ENCODE measurements at places on chromosomes 2 and 18.

DNA sequence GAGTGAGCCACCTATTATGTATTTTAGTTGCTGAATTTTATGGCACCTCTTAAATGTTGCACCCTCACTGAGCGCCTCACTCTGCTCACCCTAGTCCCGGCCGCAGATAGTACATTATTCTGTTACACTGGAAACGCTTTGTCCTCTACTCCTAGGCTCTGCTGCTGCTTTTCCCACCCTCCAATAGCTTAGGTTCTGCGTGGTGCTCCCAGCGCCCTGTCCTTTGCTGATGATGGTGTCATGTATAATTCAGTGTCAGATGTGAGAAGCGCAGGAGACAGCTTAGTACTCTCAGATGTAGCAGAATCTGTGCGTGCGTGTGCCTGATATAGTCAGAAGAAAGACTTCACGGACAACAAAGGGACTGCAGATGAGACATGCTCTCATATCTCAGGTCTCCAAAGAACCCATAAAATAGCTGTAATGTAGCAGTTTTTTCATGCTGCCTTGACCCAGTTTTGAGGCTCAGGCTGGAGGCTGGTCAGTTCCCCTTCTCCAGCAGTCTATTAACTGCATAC, 1.4 kb upstream of the REEP1 start:
- DNase-seq = no peak

DNA sequence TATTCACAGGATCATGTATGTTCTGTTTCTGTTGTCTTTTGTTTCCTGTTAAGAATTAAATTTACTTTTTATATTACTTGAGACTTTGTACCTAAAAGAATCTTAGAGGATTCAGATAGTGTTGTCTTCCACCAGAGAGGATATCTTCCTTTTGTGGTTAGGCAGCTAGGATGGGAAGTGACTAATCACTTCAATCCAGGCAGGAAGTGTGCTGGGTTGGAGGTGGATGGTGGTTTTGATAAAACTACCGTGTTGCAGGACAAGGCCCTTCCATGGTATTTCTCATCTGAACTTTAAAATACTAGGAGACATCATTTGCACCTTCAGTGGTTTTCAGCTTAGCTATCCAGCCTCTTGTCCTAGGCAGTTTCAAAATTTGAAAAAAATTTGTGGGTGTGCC, 728.6 kb upstream of the CDH2 start:
- DNase-seq = no peak

GRCh38 chr2:172467382-172467781, 40.0 kb downstream of the ITGA6 start:
- DNase-seq = no peak

DNA sequence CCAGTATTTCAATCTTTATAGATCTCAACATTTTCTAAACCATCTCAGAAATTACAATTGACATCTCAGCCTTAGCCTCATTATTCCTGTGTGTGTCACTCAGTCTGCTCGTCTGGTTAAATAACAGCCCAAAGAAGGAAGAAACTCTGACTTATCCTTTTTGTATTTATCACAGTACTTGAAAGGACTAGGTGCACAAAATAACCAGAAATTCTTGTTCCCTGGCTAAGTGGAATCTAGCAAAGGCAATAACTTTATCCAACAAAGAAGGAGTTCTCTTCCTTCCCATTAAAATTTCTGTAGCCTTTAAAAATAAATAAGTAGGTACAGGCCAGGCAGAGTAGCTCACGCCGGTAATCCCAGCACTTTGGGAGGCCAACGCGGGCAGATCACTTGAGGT, 139.9 kb upstream of the PID1 start:
- DNase-seq = no peak

DNA sequence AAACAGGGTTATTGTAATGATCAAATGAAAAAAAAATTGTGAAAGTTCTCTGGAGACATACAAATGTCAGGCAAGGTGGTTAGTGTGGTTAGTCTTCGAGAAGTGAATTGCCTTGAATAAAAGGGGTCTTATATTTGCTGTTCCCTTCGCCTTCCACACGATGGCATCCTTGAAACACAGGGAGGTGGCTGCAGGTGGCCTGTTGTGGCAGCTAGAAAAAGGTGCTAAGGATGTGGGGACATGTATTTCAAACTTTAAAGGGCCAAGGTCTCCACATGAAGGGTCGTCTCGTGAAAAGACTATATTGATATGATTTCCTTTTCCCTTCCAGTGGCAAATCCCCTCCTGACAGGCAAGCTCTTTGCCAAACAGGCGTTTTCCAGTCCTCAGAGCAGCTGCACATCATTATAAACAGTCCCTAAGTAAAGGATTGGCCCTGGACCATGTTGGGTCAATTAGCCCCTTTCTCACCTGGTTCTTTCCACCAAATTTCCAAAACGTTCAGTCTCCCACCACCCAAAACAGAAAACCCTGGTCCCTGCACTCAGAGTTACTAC, 68.5 kb downstream of the COPS8 start:
- peak; percentile 46 for DNase-seq

GRCh38 chr2:241036397-241036963, 38.1 kb downstream of the SNED1 start:
- peak; percentile 74 for DNase-seq

DNA sequence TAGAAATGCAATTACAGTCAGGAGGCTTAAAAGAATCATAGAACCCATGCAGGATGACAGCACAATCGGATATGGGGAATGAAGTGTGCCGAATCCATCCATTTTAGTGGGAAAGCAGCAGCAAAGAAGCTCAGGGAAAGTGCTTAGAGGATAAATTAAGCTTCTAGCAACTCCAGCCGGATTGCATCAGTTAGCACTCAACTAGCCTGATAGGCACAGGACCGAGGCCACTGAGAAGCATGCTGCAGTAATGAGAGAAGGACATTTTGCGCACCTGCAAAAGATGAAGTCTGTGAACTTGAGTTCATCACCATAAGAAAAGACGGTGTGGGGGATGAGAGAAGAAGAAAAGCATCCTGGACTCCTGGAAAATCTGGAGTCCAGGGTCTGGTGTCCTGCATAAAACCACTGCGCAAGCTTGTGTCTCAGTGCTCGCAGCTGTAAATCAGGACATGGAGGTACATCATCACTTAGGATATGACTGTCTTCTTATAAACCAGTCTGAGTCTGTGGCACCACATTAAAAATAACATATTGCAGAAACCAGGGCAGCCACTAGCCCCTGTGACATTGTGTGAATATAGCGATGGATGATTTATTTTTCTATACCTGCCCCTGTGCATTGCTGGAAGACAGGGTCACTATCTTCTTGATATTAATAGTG, 665.5 kb upstream of the SOX11 start:
- no peak for DNase-seq

- no peak for DNase-seq
These were observed 39.3 kb downstream of the TFPI start for GRCh38 chr2:187514930-187515329.

- DNase-seq = no peak
These were observed 78.4 kb upstream of the EFEMP1 start for GRCh38 chr2:56001947-56002346.

GRCh38 chr18:50518787-50519546, 40.9 kb upstream of the MAPK4 start:
- DNase-seq = no peak

- no peak for DNase-seq
These were observed 199.3 kb downstream of the NCK2 start for GRCh38 chr2:105943977-105944376.

GRCh38 chr18:72225958-72226357, 318.2 kb downstream of the CBLN2 start:
- DNase-seq = no peak

GRCh38 chr2:13218205-13218604, 501.5 kb downstream of the TRIB2 start:
- DNase-seq = no peak

DNA sequence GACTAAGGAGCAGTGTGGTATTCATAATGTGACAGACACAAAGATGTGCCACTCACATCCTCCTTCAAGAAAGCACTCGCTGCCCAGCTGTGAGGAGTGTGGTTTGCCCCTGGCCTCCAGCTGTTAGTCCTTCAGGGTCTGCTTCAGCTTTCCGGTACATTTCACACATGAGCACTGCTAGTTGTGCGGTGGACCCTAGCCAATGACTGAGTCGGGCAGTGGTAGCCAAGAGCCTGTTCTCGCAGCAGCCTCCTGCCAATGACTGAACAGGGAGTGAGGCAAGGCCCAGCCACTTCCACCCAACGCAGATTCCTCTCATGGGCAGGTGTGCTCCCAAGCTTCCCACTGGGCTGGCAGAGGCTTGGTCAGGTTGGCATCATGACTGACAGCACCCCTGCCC, 254.3 kb downstream of the RBM43 start:
- peak; percentile 28 for DNase-seq

DNA sequence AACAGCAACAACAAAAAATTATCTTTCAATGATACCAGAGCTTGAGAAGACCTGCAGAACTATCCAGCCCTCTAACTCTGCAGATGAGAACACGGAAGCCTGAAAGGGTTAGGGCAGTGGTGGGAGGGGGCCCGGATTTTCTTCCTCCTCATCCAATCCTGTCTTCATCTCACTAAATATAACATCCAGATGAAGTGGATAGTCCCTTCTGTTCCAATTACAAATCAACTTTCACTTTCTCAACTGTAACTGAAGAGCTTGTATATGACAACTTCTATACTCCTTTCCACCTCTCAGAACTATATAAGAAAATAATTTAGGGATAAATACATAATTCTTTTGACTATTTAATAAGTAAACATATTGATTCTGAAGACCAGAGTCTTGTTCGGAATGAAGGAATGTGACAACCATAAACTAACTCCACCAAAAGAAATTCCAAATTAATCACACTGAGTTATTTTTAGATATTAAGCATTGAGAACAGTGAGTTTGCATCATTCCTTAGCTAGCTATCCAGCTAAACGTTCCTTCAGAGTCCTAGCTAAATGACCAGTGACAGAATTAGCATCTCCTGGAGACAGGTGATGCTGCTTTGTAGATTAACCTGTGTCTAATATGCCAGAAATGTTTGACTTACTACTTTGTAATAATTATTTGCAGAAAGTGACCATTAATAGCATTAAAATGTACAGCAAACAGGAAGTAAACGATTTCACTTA, 32.7 kb downstream of the SFT2D3 start:
- DNase-seq = no peak

GRCh38 chr2:165203689-165204559, at the start of gene SCN3A:
SCN3A (minus strand) TSS chr2:165204050; CDS start chr2:165176394, 27,656 bp downstream.
- peak; percentile 31 for DNase-seq

GRCh38 chr2:237244976-237245646, 159.4 kb downstream of the COPS8 start:
- DNase-seq = no peak

- no peak for DNase-seq
These were observed 55.0 kb downstream of the PMAIP1 start for GRCh38 chr18:59954755-59955156.

DNA sequence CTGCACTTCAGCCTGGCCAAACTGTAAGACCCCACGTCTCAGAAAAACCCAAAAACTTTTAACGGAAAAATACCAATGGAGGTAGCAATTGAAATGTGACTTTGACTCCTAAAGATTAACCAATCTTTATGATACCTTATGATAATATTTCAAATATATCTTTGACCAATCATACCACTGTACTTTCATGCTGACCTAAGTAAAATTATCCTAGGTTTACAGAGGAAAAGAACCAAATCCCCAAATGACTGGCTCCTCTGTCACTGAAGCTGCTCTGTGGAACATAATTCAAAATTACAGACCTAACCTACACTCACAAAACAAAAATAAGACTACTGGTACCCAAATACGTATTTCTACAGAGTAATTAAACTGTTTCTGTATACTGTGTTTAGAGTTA, 7.7 kb upstream of the STPG4 start:
- DNase-seq = no peak

DNA sequence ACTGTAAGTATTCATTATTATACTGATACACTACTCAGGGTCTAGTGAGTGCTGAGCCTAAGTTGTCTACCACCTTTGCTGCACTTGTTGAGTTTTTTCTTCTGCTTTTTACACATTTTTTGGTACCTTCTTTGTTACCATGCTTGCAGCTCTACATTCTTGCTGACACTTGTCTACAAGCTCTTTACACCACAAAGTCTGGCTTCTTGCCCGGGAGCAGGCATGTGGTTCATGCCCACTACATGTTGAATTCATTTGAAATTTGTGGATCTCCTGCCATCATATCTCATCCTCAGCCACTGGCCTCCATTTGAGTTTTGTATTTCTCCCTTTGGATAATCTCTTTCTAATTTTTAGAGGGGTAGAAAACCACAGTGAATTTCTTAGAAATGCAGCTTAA, 29.9 kb downstream of the IL18R1 start:
- DNase-seq = no peak

GRCh38 chr2:149421791-149422190, 91.4 kb downstream of the LYPD6 start:
- no peak for DNase-seq

DNA sequence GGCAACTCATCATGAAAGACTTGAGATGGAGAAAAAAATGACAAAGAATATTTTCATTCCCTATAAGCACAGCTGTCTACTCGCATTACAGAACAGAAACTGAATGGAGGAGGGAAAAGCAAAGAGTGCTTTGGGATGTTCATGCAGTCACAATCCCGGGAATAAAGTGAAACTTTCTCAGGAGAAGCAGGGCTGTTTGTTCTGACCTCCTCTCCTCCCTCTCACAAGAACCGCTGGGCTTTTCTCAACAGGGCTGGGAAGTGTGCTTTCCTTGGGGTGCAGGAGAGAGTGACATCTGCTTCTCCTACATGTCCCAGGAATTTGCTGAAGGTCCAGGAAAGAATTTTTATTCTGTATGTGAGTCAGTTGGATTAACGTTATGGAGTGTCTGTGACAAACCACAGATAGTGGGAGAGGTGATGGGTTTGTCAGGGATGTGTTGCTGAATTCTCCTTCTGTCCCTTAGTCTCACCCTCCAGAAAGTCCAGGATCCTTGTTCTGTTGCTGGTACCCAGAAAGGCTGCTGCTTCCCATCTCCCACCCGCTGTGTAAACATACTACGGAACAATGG, 125.6 kb downstream of the HRH4 start:
- no peak for DNase-seq

DNA sequence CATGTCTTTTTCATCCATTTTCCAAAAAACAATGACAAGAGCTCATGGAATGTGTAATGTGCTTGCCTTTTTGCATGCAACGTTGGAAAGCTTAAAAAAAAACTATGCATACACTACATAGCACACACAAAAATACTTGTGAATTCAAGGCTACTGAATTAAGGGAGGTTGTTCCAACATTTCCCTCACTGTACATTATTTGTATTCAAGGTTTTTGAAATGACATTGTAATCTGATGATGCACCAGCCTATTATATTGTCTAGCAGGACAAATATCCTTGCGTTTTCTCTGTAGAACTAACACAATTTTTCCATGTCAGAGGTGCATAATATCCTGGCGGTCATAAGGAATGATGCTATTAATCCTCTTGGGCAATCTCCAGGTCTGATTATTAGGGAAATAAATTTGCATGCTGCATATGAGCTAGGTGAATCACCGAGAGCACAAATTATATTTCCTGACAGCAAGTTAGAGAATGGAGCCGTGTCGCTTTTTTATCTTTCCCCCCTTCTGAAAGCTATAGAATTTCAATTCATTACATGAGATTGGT, 836.9 kb upstream of the FANCL start:
- DNase-seq = no peak

DNA sequence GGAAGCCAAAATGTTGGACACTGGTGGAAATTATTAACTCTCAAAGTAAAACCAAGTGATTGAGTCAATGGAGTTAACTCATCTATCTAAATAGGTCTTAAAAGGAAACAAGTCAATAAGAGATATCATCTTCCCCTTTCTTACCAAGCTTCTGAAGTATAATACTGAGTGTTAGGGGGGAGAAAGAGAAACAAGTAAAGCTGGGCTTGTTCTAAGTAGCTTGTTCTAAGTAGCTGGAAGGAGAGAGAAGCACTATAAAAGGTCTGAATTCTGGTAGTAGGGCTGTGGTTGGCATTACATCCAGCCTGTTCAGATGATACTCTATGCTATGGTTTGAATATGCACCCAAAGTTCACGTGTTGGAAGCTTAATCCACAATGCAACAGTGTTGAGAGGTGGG, 26.8 kb downstream of the YES1 start:
- no peak for DNase-seq
